ENCODE measurements at places on chromosomes 7 and 10. TPM values are rescaled to one million over a fixed set of nuclear protein-coding genes. Genes with fewer than 3 reads are reported as not detected.

ZP3 gene
- total RNA-seq, result 1.6 TPM

SLC26A4 gene
- total RNA-seq, result 2.1 TPM

ACTR3C gene
- 4.5 TPM for total RNA-seq

TMEM273 gene
- 60.2 TPM for total RNA-seq

CFAP69 gene
- total RNA-seq, result 0.81 TPM

BICC1 gene
- not detected for total RNA-seq

OGDHL gene
- total RNA-seq, result 0.55 TPM

GGCT gene
- 69.3 TPM for total RNA-seq

PTEN gene
- 49.5 TPM for total RNA-seq

GIMAP8 gene
- total RNA-seq, result 12.3 TPM

NODAL gene
- not detected for total RNA-seq

CALCR gene
- not detected for total RNA-seq

ANKRD16 gene
- 8.5 TPM for total RNA-seq

MYH16 gene
- total RNA-seq, result not detected

IQUB gene
- not detected for total RNA-seq

ATRNL1 gene
- not detected for total RNA-seq

C10orf105 gene
- total RNA-seq, result 0.11 TPM

PWWP2B gene
- 3.1 TPM for total RNA-seq

GDF2 gene
- total RNA-seq, result not detected

BTBD16 gene
- not detected for total RNA-seq

AP1S1 gene
- 42.6 TPM for total RNA-seq

HKDC1 gene
- total RNA-seq, result 0.15 TPM

MYL10 gene
- not detected for total RNA-seq

CYP26A1 gene
- total RNA-seq, result not detected

MMRN2 gene
- total RNA-seq, result not detected

PIK3AP1 gene
- 6.7 TPM for total RNA-seq

FGFR2 gene
- total RNA-seq, result 0.13 TPM

AOC1 gene
- not detected for total RNA-seq

SUN3 gene
- not detected for total RNA-seq

SH2D4B gene
- total RNA-seq, result 0.13 TPM

AZGP1 gene
- not detected for total RNA-seq

PCDH15 gene
- total RNA-seq, result not detected

GPR37 gene
- not detected for total RNA-seq

PLEKHS1 gene
- not detected for total RNA-seq

TNKS2 gene
- total RNA-seq, result 27.3 TPM

ARHGEF5 gene
- 11.4 TPM for total RNA-seq

CRHR2 gene
- not detected for total RNA-seq

ITGA8 gene
- total RNA-seq, result not detected

OR2A7 gene
- 1.7 TPM for total RNA-seq

Data from CD8-positive, alpha-beta memory T cell (primary cell).